Amygdala (tissue), 56 donors: ENCODE measurements at places on chromosomes 1 and 21.

DNA sequence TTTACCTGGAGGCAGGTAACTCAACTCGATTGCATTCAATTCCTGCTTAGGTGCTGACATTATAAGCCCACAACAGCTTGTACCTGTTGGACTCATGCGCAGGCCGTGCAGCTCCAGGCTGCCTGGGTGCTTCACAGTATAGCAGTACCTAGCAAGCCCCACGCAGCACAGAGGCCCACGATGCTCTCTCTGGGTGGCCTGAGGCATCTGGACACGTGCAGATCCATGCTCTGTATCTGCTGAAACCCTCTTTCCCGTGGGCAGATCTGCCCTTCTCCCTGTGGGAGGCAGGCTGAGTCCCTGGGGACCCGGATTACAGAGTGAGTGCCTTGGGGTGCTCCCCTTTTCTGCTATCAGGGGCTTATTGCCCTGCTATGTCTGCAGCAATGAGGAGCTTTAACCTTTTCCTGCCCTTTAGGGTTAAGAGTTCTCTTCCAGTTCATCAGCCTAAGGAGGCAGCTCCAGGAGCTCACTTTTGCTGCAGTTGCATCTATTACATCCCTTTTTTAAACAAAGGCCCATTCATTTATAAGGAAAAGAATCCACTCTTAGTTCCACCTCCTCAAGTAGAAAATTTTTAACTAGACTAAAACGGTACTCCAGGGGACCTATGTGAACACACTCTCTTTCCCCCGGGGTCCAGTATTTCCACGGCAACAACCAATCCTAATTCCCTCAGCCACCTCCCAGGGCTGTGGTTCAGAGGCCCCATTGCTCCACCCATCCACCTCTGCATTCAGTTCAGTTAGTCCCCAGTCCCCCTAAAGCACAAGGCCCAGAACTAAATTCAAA is 19.3 kb downstream of the ITPKB start:
- DNase-seq = no peak

DNA sequence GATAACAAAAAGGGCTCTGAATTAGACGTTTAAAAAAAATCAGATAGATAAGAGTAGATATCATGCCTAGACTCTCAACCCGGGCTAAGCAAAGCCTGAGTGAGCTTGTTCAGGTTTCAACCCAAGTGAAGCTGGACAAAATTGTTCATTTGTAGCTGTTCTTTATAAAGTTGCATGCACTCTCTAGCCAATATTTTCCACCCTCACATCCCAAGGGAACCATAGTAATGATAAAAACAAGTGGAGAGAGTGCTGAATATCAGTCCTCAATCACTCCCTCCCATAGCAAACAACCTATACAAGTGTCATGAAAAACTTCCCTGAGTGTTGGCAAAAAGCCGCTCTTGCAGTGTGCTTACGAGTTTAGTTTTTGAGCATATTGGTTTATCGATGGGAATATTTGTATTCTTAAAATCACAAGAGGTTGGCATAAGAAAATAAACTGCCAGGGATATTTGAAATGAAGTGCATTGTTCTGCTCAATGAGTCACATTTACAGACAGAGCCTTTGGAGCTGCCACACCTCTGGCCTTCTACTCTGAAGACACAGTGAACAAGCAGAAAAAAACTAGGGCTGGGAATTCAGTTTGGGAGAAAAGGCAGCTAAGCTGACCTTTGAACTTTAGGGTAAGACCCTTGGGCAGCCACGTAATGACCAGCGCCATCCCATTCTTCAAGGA is 2.2 kb upstream of the CLCA2 start:
- DNase-seq = no peak

DNA sequence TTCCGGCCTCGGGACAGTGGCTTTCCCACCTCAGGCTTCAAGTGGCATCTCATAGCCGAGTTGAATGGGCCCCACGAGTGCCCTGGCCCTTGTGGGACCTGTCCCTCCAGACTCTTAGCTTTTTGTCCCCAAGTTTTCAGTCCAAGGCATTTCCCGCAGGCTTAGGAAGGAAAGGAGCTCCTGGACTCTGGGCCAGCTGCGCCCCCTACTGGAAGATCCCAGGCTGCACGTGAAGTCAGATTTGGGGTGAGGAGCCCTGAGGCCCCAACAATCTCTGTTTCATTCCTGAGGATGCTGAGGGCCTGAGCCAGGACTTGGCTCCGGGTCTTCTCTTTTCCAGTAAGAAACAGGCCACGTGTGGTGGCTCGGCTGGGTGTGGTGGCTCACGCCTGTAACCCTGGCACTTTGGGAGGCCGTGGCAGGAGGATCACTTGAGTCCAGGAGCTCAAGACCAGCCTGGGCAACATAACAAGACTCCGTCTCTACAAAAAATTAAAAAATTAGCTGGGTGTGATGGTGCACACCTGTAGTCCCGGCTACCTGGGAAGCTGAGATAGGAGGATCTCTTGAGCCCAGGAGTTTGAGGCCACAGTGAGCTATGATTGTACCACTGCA is 67.4 kb downstream of the ARHGEF10L start:
- DNase-seq = no peak

DNA sequence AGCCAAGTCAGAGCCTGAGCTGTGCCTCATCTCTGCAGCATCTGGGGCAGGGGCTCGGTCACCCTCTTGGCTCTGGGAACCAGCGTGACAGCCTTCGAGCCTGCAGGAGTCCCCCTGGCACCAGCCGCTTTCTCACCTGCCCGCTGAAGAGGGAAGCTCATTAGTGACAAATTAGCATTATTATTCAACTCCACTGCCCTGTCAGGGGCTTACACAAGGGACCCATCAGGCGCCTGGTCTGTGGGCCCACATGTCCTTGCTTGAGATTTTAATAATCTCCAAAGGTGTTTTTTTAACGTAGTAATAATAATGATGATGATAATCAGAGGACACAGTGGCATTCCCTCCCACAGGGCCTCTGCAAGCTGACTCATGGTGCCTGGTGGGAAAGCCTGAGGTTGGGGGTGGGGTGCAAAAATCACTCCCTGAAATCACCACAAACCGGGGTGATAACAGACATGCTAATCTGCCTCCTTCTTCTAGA is 98.1 kb upstream of the IGSF21 start:
- DNase-seq = no peak

DNA sequence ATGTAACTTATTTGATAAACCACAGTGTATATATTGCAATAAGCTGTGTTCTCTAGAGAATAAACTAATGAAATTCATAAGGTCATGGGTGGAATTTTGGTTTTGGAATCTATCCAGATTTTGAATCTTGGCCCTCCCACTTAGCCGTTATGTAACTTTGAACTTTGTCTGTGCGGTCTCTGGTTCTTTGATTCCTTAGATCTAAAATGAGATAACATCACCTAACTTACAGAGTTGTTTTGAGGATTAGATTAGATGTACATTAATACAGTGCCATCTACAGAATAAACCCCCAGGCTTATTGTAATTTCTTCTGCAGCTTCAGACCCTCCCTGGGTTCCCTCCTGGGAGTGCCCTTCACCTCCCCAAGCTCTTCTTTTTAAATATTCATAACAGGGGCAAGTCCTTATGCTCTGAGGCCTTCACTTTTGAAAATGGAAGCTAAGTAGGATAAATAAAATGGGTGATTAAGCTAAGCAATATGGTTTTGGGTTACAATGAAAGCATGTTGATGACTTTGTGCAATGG is 124.3 kb downstream of the ATG4C start:
- DNase-seq = no peak

DNA sequence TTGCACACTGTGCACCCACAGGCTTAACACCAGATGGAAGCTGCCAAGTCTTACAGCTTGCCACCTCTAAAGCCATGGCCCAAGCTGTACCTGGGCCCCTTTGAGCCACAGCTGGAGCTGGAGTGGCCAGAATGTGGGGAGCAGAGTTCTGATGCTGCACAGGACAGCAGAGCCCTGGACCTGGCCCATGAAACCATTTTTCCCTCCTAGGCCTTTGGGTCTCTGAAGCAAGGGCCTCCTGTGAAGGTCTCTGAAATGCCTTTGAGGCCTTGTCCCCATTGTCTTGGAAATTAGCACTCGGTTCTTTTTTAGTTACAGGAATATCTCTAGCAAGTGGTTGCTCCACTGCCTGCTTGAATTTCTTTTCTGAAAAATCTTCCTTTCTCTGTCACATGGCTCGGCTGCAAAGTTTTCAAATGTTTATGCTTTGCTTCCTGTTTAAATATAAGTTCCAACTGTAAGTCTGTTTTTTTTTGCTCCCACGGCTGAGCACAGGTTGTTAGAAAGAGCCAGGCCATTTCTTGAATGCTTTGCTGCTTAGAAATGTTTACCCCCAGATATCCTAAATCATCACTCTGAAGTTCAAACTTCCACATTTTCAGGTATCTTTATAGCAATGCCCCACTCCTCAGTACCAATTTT is 156.8 kb upstream of the GORAB start:
- no peak for DNase-seq

GRCh38 chr1:231235526-231236207 is 5.3 kb upstream of the GNPAT start:
- DNase-seq = no peak

DNA sequence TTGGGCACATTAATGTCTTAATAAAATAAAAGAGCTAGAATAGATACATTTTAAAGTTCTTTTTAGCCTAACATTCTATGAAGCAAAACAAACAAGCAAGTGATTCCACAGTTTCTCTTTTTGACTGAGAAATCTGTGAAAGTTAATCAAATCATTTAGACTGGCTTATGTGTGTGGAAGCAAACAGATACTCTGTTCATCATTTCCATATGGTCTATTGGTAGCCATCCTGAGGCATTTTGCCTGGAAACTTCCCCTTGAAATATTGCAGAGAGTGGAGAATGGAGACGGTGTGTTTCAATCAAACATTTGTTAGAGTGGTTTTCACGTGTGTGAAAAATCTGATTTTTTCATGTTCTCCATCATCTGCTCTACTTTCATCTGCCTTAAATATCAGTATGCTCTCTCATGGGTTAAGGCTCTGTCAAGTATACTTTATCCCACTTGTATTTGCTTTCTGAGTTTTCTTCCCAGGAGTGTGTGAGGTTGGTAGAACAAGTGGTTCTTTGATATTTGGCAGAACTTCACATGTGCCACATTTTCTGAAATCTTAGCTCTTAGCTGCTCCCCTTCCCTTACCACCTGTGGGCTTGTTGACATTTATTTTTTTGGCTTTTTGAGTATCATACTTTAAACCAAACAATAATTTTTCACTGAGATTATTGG is 139.1 kb upstream of the PTGFR start:
- DNase-seq = no peak

- no peak for DNase-seq
Measured at GRCh38 chr1:243598433-243598832, 251.6 kb downstream of the AKT3 start.

DNA sequence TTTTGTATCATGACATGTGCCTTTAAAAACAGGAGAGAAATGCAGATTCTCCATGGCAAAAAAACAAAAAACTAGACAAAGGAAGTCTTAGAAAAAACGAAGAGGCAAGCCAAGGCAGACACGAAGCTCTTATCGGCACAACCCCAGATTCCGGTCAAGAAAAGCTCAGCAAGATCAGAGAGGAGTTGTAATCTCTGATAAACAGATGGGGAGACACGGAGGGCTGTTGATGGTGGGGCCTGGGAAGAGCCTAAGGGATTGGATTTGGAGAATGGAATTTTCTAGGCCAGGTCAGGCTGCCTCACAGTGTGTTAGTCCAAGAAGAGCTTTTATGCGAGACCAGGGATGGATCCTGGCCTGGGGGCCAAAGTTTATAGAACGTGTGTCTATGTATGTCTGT is 96.2 kb upstream of the AKT3 start:
- DNase-seq = no peak

- no peak for DNase-seq
Measured at GRCh38 chr1:110508028-110508940, 10.7 kb downstream of the KCNA10 start.

- DNase-seq = no peak
Measured at GRCh38 chr1:233453433-233454200, 126.1 kb downstream of the MAP3K21 start.

- no peak for DNase-seq
Measured at GRCh38 chr1:47536646-47537118, 98.8 kb downstream of the FOXD2 start.

- DNase-seq = no peak
Measured at GRCh38 chr1:71638081-71638766, 557.4 kb upstream of the ZRANB2 start.

GRCh38 chr1:201089596-201089995 is 22.6 kb downstream of the CACNA1S start:
- DNase-seq = no peak

- no peak for DNase-seq
Measured at GRCh38 chr1:116565222-116565621, 5.6 kb downstream of the CD58 start.

- no peak for DNase-seq
Measured at GRCh38 chr1:17559615-17560419, 20.3 kb downstream of the ARHGEF10L start.

DNA sequence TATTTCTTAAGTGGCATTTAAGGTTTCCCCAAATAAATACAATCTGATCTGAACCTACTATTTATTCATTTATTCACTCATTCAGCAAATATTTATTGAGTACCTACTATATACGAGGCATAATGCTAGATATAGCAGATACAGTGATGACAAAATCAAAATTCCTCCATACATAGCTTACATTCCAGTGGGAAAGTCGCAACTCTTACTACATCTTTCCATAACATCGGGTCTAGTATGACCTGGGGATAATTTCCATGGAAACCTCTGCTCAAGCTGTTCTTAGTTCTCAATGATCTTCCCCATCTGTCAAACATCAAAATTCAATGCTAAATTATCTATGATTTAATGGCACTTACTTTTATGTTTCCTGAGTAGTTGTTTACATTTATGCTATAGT is 70.8 kb upstream of the PRKACB start:
- no peak for DNase-seq

DNA sequence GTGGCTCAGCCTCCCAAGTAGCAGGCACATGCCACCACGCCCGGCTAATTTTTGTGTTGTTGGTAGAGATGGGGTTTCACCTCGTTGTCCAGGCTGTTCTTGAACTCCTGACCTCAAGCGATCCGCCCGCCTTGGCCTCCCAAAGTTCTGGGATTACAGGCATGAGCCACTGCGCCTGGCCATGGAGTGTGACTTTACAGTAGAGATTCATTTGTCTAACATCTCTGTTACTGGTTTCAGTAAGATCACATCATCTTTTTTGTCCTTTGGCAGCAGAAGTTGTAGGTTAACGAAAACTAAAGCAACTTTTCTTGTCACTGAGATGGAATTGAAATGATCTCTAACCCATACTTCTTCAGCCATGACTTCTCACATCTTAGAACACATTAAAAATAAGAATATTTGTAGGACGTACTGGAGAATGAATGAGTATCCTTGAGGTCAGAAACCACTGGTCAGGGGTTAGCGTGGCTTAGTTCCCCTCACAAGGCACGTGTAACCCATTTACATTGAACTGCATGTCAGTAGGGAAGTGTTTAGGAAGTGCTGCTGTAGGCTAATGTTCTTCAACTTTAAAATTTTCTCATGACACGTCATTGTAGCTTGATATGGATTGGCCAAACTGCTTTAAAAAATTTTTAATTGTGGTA is 75.9 kb downstream of the CAMTA1 start:
- no peak for DNase-seq

GRCh38 chr1:205009670-205010069 is 33.3 kb upstream of the CNTN2 start:
- no peak for DNase-seq

- DNase-seq = no peak
Measured at GRCh38 chr1:180503280-180503862, 994 bp upstream of the ACBD6 start.
